ENCODE measurements at places on chromosomes 1 and 21.

GRCh38 chr1:10490286-10490970 is 15.7 kb downstream of the PEX14 start:
- no peak for DNase-seq

- peak; percentile 10 for DNase-seq
Observed at GRCh38 chr21:42336054-42336453, 14.7 kb downstream of the TFF2 start.

- DNase-seq, result no peak
Observed at GRCh38 chr1:206736878-206737728, 33.5 kb upstream of the IL19 start.

- no peak for DNase-seq
Observed at GRCh38 chr1:230273141-230273710, 152.9 kb downstream of the PGBD5 start.

- peak; percentile 85 for DNase-seq
Observed at GRCh38 chr1:211589782-211590721, 11.1 kb upstream of the SLC30A1 start.

DNA sequence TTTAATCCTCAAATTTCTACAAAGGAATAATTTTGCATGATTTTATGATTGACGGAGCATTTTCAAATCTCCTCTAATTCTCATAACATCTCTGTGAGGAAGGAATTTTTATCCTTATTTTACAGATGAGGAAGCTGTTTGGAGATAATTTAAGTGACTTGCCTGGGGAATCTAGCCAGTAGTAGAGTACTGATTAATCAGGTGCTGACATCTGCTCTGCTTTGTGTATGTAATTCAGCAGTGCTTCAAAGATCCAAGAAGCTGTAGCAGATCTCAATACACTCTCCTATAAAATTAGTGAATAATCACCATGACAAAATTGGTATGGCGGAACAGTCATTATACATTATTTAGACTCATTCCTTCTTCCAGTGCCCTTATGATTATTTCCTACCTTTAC is 46.0 kb downstream of the DPH5 start:
- DNase-seq, result no peak

- peak; percentile 59 for DNase-seq
Observed at GRCh38 chr1:186813420-186813819, 15.3 kb upstream of the PLA2G4A start.
